ENCODE measurements at places on chromosomes 3 and 15.

- peak; percentile 38 for DNase-seq
These were observed 27.9 kb upstream of the PRTG start for GRCh38 chr15:55770806-55771205.

DNA sequence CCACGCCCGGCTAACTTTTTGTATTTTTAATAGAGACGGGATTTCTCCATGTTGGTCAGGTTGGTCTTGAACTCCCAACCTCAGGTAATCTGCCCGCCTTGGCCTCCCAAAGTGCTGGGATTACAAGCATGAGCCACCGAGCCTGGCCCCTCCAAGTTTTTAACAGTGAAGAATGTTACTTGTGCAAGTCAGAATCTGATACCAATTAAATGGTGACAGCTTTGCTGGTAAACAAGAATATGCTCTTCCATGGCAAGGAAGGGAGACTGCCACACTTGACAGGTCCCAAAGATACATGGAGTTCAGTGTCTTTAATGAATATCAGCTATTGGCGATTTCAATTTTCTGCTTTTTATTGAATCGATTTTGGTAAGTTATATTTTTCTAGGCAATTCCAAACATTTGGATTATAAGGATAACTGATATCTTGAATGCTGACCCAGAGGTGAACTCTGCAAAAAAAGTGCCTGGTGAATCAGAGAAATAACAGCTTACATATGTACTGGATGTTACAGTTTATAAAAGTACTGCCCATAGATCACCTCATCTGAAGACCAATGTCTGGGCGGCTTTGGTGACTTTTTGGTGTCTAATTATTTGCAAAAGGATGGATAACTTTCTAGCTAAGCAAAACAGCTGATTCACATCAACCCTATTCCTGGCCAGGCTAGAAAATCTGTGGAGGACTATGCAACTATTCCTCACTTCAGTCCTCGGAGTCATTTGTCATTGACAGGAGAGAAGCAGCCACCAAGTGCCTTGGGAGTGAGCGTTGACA, 1.2 kb downstream of the PARP16 start:
- DNase-seq, result peak; percentile 37

DNA sequence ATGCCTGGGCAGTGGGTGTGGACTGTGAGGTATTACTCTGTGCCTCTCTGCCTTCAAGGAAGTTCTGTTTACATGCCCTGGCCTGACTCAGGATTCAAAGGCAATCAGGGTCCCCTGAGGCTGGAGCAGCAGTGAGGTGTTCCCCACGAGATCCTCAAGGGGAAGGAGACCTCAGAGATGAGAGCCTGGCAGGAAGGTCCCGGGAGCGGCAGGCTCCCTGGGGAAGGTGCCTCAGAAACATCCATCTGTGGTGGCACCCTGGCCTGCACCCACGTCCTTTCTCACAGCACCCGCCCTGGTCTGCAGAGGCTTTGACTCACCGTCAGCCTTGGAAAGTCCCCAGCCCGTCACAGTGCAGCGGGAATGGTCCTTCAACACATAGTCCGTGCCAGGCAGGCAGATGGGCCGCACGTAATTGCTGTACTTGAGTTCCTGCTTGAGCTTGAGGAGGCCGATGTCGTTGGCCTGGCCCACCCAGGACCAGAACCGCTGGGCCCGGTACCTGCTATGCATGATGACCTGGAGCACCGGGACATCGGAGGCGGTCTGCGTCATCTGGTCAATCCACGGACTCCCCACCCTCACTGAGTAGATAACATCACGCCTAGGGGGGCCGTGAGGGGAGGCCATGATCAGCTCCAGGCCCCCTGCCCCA, 3.6 kb downstream of the PRSS50 start:
- DNase-seq, result no peak

DNA sequence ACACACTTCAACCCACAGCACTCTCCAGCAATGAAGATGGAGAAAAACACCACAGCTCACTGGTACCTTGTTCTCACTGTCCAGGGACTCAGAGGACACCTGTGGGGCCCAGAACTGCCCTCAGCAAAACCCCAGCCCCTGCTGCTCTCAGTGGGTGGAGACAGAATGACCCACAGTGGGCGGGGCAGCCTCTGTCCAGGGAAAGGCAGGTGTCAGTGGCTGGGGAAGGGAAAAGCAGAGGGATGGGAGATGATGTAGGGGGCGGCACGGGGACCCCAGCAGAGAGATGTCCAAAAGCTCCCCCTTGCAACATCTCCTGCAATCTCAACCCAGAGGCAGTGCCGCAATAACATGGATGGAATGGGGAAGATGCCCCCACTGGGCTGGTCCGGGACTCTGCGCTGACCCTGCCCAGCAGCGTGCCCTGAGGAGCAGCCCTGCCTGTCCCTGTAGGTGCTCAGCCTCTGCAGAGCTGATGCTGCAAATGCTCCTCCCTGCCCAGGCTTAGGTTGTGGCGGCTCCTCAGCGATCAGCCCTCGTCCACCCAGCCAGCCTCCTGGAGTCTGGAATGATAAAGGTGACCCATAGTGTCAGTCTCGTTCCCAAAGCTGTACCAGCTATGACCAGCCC, 193.9 kb downstream of the XXYLT1 start:
- DNase-seq, result no peak

GRCh38 chr15:39498629-39499028, 82.2 kb upstream of the THBS1 start:
- DNase-seq, result no peak

All from fibroblast of villous mesenchyme (primary cell).